ENCODE measurements at places on chromosomes 5 and 9.
A peak's percentile ranks its signal among the peaks of the same experiment; 100 is the strongest.

DNA sequence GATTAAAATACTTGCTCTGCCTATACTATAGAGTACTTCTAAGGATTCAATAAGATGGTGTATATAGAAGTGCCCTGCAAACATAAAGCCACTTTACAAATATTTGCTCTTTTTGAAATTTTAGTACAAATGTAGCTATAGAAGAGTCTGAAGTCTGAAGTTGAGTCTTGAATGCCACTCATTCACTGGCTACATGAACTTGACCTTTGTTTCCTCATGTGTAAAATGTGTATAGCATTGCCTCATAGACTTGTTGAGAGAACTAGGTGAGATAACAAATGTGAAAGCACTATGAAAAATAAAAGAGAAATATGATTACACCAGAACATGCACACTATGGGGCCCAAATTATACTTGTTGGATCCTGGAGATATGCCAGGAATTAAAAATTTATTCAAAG is 244.7 kb downstream of the SEC61B start:
- DNase-seq = no peak

- DNase-seq = no peak
Measured at GRCh38 chr5:8329773-8330172, 460.8 kb downstream of the MTRR start.

GRCh38 chr5:96226941-96227552 is 206.0 kb downstream of the PCSK1 start:
- peak; percentile 95 for DNase-seq

GRCh38 chr9:129936222-129936621 is 101.0 kb downstream of the USP20 start:
- no peak for DNase-seq

GRCh38 chr5:137492331-137492730 is 6.8 kb downstream of the SPOCK1 start:
- peak; percentile 52 for DNase-seq

- no peak for DNase-seq
Measured at GRCh38 chr9:127262602-127263001, 2.0 kb upstream of the GARNL3 start.
